ENCODE measurements at places on chromosomes 3 and 15. TPM values are rescaled to one million over a fixed set of nuclear protein-coding genes. Genes with fewer than 3 reads are reported as not detected.

P2RY14 gene
- not detected for total RNA-seq

SI gene
- not detected for total RNA-seq

BSN gene
- 0.17 TPM for total RNA-seq

IQCF5 gene
- not detected for total RNA-seq

SLC35G2 gene
- 5.9 TPM for total RNA-seq

FAM174B gene
- 0.84 TPM for total RNA-seq

NCKIPSD gene
- 25.9 TPM for total RNA-seq

LMAN1L gene
- total RNA-seq = not detected

POTEB2 gene
- not detected for total RNA-seq
